ENCODE measurements at places on chromosomes 4 and X.
A peak's percentile ranks its signal among the peaks of the same experiment; 100 is the strongest.

GRCh38 chr4:128844931-128845330, 35.4 kb downstream of the JADE1 start:
- DNase-seq = no peak

DNA sequence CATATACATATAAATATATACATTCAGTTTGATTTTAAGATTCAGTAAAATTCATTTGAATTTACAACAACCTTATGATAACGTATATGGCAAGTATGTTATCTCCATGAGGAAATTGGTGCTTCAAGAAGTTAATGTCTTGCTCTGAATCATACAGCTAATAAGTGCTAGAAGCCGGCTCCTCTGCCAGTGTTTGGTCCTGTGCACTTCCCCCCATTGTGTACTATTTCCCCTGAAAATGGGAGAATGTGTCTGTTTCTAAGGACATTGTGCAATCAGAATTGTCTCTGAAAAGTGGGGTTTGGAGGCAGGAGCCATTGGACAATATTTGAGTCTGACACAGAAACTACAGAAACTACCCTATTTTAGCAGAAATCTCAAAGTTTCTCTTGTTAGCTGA, 135.9 kb downstream of the CPE start:
- no peak for DNase-seq

- no peak for DNase-seq
Measured at GRCh38 chrX:40644176-40644575, 3.2 kb downstream of the CXorf38 start.

GRCh38 chr4:84291969-84292368, 207.1 kb downstream of the NKX6-1 start:
- no peak for DNase-seq

DNA sequence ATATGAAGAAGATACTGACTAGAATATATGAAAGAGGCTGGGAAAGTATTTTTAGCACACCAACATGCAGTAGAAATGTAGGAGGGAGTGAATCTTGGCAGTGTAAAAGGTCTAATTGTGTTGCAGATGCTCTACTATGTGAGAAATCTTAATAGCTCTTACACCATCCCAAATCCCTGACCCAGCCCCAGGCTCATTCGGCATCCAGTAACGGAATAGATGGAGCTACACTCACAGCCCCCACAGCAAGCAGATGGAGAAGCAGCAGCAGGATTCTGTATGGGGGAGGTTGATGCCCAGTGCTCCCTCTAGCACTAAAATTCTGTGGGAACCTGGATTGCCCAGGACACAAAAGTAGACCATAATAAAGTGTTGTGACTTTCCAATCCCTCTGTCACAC, 153.2 kb upstream of the PRDX4 start:
- DNase-seq = no peak

DNA sequence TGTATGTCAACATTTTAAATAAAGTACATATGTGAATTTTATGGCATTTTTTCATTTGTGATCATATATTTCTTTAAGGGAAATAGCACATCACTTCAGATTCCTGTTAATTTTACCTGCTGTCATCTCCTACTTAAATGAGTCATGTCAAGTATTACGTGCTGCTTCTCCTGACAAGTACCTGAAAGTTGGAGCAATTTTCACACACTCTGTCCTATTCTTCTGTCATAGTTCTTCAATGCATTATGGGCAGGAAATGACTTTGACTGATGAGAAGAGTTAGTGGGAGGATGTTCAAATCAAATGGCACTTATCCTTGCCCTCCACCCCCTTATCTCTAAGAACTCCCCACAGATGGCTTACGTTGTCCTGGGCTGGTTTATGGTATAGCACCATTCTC, 64.2 kb upstream of the SYTL5 start:
- no peak for DNase-seq

DNA sequence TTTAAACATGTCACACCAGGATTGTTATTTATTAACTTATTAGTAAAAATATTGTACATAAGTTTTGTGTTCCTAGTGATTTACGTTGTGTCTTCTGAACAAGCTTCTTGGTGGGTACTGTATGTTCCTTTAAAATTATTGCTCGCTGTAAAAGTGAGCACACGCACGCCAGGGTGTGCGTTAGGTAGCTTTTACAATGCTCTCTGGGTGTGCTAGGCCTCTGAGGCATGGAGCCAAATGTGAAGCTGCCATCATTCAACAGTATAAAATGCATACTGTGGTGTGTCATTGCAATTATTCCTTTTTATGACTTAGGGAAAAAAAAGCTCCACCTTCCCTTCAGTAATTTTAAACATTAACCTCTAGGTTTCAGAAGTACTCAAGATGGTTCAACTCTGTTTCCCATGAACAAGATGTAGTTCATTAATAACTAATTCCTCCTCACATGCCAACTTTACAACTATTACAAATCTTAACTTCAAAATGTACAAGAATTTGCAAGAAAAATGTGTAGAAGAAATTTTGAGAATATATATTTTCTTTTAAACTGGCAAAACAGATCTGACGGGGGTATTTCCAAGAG, 42.4 kb downstream of the ATOH1 start:
- no peak for DNase-seq

- DNase-seq = no peak
Measured at GRCh38 chrX:13121020-13121555, 76.7 kb upstream of the FAM9C start.

DNA sequence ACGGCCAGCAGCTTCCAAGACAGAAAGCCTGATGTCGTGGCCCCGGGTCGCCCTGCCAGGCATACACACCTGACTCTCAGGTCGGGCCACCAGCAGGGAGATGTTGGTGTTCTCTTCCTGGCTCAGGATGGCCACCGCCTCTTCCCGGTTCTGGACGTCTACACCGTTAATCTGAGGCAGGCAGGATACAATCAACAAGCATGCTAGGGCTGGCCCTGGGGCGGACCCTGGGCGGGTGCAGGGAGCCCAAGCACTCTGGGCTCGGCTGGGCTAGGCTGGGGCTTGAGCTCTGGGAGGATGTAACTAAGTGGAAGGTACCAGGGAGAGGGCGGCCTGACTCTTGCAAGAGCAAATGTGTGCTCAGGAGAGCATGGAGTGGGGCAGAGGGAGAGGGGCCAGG, 11.0 kb downstream of the SSR4 start:
- no peak for DNase-seq

DNA sequence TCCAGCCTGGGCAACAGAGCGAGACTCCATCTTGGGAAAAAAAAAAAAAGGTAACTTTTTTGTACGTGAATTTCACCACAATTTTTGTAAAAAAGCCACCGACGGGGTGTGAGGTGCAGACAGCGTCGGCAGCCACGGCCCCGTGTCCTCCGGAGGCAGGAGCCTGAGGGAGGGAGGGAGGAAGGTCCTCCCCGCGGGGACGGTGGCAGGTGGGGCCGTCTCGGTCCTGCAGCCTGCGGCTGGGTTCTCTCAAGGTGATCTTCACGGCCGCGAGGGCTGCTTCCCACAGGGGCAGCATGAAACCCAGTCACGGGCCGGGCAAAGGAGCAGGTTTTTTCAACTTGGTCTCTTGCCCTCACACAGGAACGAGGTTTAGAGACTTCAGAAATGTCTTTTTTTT, 14.0 kb downstream of the PLCXD1 start:
- DNase-seq = no peak

- DNase-seq = no peak
Measured at GRCh38 chr4:30536231-30536630, 183.9 kb upstream of the PCDH7 start.

DNA sequence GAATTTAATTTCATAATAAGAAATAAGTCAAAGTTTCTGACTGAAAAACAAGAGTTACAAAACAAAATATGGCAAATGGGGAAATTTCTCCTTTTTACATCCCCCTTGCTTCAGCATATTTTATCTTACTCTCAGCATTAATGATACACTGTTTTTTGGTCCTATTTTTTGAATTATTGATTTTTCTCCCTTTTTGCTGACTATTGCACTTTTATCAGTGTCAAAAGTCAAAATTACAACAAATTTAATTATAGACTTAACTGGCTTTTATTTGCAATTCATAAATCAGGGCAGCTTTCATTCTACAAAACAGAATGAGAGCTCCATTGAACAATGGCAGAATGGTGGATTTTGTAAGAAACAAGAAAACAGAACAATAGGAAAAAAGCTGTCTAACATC, 901.9 kb downstream of the FAT4 start:
- no peak for DNase-seq

DNA sequence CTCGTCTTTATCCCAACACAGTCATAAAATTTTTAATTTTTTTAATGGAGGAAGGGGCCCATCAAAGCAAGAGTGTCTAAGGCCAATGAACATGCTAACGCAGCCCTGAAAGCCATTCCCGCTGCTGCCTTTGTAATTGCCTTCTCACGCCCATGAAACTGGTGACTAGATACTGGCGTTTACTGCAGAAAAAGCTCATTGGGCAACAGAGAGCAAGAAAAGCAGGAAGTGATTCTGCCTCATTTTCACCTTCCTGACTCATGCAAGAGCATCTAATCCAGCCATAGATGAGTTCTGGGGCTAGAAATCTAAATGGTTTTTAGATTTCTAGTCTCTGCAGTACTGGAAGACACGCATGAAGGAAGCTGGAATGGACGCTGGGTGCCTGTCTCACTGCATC, 72.5 kb downstream of the ANXA3 start:
- no peak for DNase-seq

DNA sequence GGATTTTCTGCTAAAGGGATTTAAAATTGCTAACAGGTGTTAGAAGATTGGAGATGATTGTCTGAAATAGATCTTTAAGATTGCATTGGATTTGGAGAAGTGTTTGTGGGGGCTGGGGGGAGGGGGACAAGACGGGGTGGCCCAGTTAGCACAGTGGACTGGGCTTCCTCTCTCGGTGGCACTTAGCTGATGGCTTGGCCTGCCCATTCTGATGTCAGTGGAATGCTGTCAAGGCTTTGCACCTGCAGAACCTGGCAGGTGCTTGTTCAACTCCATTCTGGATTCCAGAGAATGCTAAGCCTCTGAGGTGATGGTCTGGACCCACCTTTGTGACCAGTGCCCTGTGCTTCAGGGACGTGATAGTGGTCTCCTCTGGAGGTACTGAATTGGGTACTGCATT, 43.7 kb downstream of the ADD1 start:
- no peak for DNase-seq

DNA sequence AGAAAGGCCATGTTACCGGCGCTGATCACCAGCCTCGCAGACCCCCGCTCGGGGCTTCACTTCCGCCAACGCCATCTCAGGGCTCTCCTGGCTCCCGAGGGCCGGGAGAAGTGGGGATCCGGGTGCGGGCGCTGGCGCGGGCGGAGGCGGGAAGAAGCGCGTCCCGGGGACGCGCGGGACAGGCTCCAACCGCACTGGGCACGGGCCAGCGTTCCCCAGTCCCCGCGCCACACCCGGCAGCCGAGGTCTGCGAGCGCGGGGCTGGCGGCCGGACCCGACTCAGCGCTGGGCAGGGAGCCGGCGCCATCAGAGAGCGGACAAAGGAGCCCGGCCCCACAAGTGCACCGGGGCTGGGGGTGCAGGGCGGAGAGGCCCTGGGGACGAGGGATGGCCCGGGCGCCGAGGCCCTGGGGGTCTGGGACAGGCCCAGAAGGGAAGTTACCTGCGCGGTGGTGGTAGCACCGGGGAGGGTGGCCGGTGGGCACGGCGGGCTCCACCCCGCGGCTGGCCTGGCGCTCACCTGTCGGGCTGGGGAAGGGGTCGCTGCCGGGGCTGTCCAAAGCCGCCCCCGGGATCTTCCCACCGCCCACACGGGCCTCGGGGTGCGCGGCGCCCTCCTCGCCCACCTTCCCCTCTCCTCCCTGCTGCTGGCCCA, 449 bp downstream of the CTPS2 start:
- DNase-seq = no peak

DNA sequence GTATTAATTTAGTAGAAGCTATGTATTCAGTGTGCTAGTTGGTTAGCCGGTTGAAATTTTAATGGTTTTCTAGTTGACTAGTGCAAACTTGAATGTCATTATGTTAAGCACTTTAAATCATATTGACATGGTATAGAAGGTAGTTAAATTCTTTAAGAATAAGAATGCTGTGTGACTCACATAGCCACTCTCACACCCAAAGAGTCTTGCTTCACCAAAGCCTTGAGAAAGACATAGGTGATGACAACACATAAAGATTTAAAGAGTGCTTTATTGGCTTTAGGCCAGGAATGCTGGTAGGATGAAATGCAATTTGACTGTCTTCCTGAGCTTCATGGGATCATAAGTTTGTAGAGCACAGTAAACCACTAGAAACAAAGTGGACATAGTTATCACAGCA, 85.3 kb downstream of the DCAF8L2 start:
- no peak for DNase-seq

- DNase-seq = no peak
Measured at GRCh38 chr4:95528388-95528948, 20.3 kb downstream of the UNC5C start.

- DNase-seq = no peak
Measured at GRCh38 chr4:55793479-55793878, 26.1 kb upstream of the EXOC1L start.

DNA sequence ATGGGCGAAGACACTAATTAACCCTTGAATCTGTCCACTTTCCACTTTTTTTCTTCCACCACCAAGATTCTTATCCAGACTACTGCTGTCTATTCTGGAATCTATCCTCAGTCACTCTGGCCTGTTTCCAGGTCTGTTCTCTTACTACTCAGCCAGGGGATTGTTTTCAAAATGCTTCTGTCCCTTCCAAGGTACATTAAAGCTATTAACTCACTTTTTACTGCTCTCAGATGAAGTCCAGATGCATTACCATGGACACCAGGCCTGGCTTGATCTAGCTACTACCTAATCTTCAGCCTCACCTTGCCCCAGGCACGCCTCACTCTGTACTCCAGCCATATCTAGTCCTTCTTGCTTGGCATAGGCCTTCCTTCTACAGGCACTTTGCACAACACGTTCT, 66.4 kb downstream of the GALNT7 start:
- DNase-seq = no peak

DNA sequence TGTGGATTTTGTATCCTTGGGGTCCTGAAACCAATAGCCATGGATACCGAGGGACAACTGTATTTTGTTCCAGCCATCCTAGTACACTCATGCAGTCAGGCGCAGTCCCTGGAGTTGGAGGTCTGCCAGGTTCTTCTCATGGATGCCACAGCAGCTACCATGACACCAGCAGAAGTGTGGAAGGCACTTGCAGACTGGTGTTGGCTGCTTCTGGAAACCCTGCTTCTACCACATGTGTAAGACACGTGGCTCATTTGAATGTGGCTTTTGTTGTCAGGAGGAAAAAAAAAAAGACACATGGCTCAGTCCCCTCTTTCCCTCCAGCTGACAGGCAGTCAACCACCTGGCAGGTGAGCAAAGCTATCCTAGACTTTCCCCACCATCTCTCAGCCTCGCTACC, 19.4 kb downstream of the DRD5 start:
- no peak for DNase-seq

- peak; percentile 24 for DNase-seq
Measured at GRCh38 chrX:78104447-78105176, 564 bp downstream of the PGK1 start.

DNA sequence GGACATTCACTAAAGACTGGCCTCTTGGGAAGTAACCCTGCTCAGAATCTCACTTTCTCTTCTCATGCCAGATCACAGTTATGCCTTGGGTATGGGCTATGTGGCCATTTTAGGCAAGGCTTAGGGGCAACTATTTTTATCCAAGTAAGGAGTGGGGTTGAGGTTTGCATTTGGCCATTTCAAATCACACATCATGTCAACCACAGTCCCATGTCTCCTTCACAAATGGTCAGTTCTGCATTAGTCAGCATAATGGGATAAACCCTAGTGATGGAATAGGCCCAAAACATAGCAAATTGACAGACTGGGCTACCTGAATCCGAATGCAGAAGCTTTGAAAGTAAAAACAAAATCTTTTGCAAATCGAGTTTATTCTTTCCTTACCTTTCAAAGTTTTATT, 827 bp upstream of the RTL3 start:
- DNase-seq = no peak
